MV-4-11 (cell line): ENCODE measurements at places on chromosomes 6 and 20.
A peak's percentile ranks its signal among the peaks of the same experiment; 100 is the strongest.

- peak; percentile 75 for DNase-seq
These were observed 4.5 kb upstream of the TAF8 start for GRCh38 chr6:42045538-42046460.

GRCh38 chr6:127484212-127484863, 25.1 kb upstream of the KIAA0408 start:
- DNase-seq, result peak; percentile 86

- no peak for DNase-seq
These were observed 968.9 kb upstream of the EYS start for GRCh38 chr6:66675906-66676305.

GRCh38 chr6:163395122-163395830, 19.2 kb upstream of the QKI start:
- DNase-seq, result no peak

DNA sequence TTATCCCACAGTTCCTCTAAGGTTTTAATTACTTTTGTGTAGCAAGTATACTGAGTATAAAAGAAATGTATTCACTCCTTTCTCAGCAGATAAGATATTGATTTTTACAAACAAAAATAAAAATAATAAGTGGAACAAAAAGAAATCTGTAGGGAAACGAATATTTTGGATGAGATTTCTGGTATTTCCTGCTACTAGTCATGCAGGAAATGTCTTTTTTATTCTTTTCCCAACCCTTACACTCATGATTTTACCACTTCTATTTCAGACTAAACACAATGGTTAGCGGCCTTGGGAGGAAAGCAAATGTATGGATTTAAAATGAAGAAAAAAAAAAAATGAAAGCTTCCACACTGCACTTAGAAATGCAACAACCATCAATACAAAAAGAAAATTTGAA, 580.5 kb upstream of the MARCKS start:
- DNase-seq, result no peak

DNA sequence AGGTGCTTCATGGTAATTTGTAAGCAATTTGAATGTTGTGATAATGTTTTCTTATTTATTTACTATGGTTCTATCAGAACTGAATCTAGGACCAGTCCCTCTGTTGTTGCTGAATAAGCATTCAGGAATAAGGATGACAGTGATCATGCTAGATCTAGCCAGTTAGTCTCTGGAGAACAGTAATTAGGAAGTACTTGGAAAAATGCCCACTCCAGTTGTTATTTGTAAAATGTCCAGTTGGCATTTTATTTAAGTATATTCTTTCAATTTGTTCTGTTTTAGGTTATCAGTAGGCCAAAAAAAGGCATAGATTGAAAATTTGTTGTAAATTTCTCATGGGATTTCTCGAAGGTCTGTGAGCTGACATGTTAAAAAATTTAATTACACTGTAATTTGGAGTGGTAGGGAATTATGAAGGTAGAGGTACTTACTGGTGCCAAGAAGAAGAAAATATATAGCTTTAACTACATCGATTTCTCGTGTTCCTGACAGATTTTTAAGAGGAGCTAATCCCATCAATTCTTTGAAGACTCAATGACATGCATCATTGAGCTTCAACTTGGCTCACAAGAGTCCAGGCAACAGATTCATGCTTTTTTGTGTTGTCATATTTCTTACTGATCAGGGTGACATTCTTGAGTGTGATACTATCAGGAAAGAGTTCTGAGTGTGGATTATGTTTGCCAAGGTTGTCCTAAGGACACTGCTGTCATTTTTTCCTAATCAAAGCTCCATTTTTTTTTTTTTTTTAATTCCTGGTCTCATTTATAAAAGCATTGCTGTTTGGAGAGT, 177.3 kb downstream of the CARMIL1 start:
- no peak for DNase-seq

DNA sequence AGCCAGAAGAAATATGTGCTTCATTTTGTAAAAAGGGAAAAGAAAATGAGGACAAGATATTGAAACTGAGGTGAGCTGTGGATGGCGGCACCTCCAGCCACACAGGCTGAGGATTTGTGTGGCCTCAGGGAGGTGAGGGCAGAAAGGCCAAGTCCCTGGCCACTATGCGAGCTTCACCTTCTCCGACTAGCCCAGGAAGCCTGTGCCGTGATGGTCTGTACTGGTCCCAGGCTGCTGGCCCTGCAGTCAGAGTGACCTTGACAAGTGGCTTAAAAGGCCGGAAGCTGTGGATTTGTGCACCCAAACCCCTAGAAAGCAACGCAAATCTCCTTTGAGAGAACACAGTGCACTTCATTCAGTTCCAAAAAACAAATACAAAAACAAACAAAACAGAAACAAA, 48.1 kb downstream of the WDR27 start:
- DNase-seq, result no peak

DNA sequence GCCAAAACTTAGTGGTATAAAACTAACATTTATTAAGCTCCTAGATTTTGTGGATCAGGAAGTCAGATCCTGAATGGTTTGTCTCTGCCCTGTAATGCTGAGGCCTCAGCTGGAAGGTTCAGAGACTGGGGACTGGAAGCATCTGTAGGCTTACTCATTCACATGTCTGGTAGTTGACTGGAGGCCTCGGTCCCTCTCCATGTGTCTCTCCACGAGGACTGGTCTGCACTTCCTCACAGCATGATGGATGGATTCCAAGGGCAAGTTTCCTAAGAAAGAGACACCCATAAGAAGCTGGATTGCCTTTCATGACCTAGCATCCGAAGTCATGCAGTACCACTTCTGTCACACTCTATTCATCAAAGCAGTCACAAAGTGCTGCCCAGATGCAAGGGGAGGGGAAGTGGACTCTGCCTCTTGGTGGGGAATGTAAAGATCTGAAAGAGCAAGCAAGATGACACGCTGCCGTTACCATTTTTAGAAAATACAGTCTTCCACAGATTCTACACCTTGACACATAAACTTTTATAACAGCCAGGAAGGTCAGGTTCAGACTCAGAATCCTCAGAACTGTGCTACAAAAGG, 17.2 kb upstream of the MDGA1 start:
- DNase-seq, result no peak

GRCh38 chr6:37679539-37680476, 17.9 kb downstream of the MDGA1 start:
- no peak for DNase-seq

DNA sequence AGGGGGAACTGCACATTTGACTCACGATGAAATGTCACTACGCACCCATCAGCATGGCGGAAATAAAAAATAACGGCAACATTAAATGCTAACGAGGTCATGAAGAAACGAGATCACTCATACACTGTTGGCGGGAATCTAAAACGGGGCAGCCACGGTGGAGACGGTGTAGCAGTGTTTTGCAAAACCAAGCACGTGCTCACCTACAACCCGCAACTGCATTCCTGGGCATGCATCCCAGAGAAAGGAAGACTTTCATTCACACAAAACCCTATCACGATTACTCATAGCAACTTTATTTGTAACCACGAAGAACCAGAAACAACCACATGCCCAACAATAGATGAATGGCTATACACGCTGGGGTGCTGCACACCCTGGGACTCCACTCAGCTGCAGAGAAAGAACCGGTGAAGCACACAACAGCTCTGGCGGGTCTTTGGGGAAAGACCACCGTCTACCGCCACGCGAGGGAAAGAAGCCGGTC, 77.0 kb downstream of the YTHDF1 start:
- no peak for DNase-seq

DNA sequence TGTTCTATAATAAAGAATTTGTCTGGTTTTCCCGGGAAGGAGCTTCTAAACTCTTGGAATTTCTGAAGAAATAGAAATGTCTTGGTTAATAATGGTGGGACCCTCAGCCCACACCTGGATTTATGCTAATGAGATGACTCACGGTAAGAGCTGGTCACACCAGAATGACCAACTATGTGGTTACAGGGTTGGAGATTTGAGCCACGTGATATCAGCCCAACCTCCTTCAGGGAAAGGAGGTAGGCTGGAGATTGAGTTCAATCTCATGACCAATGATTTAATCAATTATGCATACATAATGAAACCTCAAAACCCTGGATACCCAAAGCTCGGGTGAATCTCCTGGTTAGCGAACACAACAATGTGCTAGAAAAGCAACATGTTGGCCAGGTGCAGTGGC, 22.1 kb upstream of the CDKN1A start:
- DNase-seq, result no peak

DNA sequence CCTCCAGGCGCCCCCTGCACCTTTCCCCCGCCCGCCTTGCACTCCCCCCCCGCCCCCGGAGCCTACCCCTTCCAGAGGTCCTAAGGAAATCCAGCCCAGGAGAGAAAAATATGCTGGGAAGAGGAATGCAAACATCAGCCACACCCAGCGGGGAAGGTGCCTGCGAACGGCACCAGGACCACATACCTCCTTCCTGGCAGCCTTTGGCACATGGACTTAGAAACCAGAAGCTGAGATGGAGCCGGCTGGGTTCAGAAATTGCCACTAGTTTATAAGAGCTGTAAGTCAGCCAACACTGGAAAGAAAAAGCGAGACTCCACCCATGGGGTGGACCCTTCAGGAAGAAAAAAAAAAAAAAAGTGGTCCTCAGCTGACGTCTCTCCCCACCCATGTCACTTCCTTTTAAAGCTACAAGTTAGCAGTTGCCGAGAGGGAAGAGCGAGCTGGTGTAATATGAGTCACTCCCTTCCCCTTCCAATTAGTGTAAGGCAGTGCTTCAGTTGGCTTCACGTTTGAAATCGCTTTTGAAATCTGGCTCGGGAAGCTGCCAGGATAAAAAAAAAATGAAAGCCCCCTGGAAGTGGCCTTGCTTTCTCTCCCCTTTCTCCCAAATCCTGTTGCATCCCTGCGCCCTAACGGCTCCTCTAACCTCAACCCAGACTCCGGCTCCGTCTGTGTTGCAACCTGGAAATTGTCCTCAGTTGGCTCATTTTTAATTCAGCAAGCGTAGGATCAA, at the start of gene AGPAT4:
Gene AGPAT4 (minus strand): TSS at position 310 of the 736 bp plus-strand sequence. CDS start 41,848 bp downstream, outside the sequence.
- DNase-seq, result peak; percentile 98

- DNase-seq, result no peak
These were observed 90.6 kb upstream of the ADGRB3 start for GRCh38 chr6:68544450-68544849.

- DNase-seq, result no peak
These were observed 12.4 kb upstream of the HDGFL1 start for GRCh38 chr6:22557007-22557406.

- DNase-seq, result no peak
These were observed 14.2 kb downstream of the OR2A4 start for GRCh38 chr6:131687022-131687421.
